ENCODE measurements at places on chromosomes 13 and 19.

GRCh38 chr13:113954046-113954835, 19.6 kb downstream of the C13orf46 start:
- no peak for DNase-seq

- DNase-seq = peak; percentile 29
Observed at GRCh38 chr13:51681037-51681678, 96.9 kb downstream of the WDFY2 start.

DNA sequence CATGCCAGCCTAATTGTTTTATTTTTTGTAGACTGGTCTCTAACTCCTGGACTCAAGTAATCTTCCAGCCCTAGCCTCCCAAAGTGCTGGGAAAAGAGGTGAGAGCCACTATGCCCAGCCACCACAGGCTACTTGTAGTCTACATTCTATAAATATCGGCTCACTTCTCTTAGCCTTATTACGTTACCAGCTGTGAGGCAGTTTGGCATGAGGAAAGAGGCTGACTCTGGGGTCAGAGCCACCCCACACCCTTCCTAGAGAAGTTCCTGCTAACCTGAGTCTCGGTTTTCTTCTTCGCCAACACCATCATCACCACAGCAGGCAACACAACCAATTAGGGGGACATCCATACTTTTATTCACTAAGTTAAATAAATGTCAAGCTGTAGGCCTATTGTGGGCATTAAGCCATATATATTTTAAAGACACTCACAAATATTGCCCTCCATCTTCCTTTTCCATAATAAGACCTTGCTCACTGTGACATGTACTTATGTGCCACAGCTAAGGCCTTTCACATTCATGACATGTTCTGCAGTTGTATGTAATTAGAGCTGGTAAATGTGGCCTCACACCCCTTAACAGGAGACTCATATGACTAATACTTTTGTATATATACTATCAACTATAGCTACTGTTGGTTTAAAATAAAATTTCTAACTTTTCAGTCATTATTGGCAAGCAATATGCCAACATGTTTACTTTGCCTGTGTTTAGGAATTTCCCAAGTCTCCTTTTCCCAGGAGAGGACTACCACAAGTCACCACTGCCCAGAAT, 5.7 kb downstream of the SLC25A30 start:
- no peak for DNase-seq

DNA sequence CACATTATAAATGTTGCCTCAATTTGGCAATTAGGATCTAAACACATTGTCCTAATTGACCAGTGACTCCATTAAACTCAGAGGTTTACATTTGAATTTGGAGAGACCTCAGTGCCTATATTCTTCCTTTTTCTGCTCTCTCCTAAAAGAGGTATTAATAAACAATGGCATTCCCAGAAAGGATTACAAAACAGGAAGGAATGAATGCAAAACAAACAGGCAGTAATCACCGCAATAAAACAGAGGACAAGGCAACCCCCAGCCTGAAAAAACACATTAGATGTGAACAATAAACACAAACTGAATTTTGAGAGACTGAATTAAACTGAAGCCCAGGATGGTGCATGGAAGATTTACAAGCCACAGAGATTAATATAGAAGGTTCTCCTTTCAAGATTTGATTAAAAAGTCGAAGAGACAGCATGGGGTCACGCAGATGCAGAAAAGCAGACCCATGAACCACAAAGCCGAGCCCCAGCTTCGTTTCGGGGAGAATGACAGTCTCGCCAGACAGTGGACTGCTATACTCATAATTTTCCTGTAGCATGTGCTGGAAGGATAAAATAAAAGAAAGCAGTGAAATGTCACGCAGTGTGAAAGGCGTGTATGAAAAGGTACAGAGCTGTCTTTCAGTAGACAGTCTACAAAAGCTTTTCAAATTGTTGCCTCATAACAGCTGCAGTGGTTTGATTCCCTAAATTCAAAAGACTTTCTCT, 503.0 kb downstream of the LIG4 start:
- DNase-seq = no peak

GRCh38 chr19:47494729-47495128, 10.7 kb upstream of the KPTN start:
- no peak for DNase-seq

DNA sequence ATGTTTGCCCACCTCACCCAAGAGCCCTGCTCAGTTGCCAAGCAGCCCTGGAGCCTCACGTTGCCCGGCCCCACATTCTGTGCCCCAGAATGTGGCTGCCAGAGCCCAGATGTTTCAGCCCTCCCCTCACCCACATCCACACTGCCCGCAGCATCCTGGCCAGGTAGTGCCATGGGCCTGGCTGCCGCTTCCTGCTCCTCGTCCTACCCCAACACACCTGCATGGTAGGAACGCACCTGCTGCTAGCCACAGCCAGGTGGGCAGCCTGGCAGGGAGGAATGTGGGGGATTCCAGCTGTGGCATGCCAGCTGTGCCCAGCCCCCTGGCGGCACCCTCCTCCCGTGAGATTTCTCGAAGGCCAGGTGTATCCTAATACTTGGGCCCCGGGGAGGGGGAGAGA, 7.5 kb upstream of the NFIX start:
- no peak for DNase-seq

GRCh38 chr13:71218960-71219359, 648.0 kb downstream of the DACH1 start:
- DNase-seq = no peak

DNA sequence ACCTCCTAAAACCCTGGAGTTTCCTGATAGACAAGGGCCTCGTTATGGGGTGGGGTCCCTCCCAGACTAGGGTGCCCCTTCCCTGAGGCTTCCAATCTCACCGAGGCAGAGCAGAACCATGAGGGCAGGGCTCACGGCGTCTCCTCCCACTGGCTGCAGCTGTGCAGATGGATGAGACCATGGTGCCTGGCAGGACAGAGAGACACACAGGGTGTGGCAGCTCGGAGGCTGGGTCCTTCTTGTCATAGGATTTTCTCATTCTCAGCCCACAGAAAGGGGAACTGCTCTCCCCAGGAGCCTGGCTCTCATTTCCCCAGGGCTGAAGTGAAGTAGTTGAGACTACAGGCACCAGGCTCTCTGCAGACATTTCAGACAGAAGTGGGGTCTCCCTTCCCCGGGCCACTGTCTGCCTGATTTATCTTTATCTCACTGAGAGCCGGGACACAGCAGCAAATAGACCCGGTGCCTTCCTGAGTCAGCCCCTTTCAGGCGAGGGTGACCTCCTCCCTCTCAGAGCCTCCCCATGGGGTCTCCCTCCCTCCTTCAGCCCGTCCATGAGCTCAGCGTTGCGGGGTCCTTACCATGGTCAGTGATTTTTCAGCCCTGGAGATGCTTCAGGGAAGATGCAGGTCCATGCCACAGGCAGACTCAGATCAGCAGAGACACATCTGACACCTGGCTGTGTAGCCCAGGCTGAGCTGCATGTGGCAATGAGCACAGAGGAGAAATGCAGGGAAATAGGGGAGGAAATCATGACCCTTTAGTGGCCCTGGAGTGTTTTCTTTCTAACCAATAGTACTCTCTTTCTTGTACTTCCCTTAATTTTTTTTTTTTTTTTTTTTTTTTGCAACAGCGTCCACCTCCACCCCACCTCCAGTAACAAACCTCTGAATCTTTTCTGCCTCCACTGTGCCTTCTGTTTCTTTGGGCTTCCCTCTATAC, at the start of gene LILRA5:
LILRA5 (minus strand) TSS at position 731 of the 942 bp plus-strand sequence; CDS start at position 584, 147 bp downstream.
- no peak for DNase-seq

All from AG20443 (cell line).